SHP77 treated with DMSO at 0.1 percent for 48 hours (cell line): ENCODE measurements at places on chromosomes 13 and 19.
A peak's percentile ranks its signal among the peaks of the same experiment; 100 is the strongest.

DNA sequence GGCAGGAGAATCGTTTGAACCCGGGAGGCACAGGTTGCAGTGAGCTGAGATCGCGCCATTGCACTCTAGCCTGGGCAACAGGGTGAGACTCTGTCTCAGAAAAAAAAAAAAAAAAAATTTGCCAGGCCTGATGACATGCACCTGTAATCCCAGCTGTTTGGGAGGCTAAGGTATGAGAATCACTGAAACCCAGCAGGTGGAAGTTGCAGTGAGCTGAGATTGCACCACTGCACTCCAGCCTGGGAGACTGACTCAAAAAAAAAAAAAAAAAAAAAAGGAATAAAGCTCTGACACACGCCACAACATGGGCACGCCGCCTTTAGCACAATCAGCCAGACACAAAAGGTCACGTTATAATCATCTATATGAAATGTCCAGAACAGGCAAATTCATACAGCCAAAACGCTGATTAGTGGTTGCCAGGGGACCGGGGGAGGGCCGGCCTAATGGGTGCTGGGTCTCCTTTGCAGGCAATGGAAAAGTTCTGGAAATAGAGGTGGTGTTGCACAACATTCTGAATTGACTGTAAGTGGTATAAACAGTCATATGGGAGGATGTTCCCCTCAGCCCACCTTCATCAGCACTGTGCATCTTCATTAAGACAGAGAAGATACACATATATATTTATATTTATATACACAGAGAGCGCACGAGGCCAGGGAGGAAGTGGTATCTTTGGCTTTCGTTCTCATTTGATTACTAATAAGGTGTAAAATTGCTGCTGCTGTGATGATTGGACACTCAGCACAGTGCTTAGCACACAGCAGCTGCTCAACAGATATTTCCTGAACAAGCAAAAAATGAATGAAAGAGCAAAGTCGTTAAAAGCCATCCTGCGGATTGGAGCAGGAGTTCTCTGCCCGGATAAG lies 3.8 kb downstream of the HSPBP1 start:
- DNase-seq = no peak

- DNase-seq = no peak
These were observed 34.3 kb downstream of the SERP2 start for GRCh38 chr13:44407891-44408290.

GRCh38 chr13:85093808-85094207 lies 705.4 kb downstream of the SLITRK6 start:
- no peak for DNase-seq

GRCh38 chr19:48444129-48444935 lies 1.5 kb upstream of the GRWD1 start:
- DNase-seq = no peak

GRCh38 chr19:20388706-20389225 lies 176.8 kb downstream of the ZNF737 start:
- no peak for DNase-seq

DNA sequence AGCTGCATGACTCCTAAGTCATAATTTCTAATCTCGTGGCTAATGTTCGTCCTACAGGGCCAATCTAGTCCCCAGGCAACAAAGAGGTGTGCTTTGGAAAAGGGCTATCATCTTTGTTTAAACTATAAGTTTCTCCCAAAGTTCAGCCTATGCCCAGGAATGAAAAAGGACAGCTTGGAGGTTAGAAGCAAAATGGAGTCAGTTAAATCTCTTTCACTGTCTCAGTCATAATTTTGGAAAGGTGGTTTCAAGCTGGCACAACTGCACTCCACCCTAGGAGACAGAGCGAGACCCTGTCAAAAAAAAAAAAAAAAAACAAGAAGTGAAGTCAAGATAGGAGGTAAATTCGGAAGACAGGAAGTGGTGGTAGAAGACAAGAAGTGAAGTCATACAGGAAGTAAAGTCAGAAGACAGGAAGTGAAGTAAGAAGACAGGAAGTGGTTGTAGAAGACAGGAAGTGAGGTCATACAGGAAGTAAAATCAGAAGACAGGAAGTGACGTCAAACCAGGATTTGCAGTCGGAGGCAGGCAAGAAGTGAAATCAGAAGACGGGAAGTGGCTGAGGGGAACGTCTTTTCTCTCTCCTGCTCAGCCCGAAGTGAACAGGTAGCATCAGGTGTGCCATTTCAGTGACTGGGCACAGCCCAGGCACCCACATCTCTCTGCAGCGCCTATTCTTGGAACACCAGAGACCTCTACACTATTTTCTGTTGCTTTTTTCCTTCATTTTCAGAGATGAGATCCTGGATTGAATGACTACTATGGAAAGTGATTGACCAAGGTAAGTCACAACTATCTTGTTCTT lies 32.2 kb downstream of the GP6 start:
- DNase-seq = peak; percentile 93

- DNase-seq = no peak
These were observed 2.9 kb downstream of the CDC16 start for GRCh38 chr13:114237415-114238112.
